ENCODE measurements at places on chromosomes 2 and 18.

DNA sequence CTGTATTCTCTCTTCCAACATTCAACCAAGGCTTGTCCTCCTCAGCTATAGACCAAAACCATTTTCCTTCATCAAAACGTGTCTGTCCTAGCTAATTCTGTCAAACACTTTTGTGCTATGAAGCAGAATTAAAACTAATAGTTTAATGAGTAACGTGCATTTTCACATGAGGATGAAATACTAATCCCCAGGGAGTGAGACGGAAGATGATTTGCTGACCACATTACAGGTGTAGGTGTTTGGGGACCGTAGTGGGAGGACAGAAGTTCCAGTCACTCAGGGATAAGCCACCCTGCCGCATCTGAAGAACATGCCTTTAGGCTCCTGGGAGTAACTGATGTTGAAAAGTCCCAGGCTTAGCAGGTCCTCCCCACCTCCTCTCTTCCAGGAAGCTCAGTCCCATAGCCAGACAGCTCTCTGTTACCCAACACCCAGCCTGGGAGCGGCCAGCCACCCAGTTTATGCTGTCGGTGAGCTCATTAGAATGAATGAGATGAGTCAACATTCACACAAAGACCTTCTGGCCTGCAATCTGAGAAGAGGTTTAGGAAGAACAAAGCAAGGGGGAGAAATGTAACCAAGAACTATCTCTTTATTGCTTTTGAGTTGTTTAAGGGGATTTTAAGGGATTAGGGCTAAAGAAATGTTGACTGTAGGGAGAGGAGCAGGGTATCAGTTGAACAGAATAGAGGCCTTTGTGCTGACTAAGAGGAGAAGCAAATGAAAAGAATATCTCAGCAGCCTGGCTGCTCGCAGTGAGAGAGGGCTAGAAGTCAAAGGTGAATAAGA, 122.5 kb downstream of the FOXI3 start:
- peak; percentile 97 for DNase-seq

DNA sequence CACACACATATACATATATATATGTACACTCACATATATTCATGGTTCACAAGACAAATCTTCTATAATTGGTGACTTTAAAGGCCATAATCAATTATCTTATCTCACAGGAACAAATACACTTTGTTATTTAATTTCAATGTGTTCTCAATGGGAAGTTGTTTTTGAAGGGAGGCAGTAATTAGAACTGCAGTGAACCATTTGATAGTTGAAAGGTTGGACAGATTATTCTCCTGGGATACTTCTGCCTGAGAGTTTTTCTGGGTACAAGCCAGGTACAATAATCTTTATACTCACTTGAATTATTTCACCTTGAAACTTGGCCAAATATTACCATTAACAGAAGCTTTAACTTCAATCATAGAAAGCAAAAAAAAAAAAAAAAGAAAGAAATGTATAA, 546.6 kb upstream of the LRRTM4 start:
- no peak for DNase-seq

DNA sequence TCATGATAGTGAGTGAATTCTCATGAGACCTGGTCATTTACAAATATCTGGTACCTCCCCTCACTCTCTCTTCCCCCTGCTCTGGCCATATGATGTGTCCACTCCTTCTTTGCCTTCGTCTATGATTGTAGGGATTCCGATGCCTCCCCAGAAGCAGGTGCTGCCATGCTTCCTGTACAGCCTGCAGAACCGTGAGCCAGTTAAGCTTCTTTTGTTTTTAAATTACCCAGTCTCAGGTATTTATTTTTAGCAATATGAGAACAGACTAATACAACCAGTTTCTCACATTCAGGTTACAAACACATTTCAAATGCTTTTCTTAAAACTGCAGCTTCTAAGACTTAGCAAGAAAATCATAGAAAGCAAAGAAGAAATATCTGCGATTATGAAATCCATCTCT, 321.2 kb upstream of the CDH7 start:
- DNase-seq = no peak

DNA sequence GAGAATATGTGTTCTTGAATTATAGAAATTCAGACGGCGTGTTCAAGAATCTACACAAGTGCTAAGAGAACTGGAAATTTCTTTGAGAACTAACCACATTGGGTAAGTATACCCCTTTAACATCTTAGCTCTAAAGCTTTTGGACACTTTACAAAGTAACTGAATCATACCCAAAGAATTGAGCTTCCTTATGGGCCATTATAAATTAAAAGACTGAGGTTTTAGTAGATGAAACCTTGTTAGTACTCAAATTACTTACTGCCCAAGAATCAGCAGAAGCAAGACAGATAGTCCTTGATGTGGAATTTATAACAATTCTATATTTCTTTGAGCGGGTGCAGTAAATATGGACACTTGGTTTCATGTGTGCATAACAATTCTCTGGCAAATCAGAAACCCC, 168.3 kb downstream of the PRPF40A start:
- no peak for DNase-seq

GRCh38 chr2:176852667-176853066, 359.9 kb upstream of the HNRNPA3 start:
- no peak for DNase-seq

DNA sequence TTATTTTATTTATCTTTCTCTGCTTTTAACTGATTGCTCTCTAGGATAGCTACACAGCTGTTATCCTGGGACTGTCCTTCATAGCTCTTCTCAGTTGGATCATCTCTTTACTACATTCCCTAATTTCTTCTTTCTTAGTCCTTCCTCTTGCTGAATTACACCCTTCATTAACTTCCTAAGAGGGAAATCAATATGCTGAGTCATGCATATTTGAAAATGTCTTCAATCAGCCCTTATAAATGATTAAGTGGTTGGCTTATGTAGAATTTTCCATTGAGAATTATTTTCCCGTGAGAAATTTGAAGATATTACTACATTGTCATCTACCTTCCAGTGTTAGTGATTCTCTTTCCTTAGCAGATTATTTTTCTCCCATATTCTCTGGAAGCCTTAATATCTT, 214.2 kb downstream of the SOCS6 start:
- no peak for DNase-seq

- peak; percentile 71 for DNase-seq
Observed at GRCh38 chr18:23618862-23619387, 32.6 kb upstream of the NPC1 start.

DNA sequence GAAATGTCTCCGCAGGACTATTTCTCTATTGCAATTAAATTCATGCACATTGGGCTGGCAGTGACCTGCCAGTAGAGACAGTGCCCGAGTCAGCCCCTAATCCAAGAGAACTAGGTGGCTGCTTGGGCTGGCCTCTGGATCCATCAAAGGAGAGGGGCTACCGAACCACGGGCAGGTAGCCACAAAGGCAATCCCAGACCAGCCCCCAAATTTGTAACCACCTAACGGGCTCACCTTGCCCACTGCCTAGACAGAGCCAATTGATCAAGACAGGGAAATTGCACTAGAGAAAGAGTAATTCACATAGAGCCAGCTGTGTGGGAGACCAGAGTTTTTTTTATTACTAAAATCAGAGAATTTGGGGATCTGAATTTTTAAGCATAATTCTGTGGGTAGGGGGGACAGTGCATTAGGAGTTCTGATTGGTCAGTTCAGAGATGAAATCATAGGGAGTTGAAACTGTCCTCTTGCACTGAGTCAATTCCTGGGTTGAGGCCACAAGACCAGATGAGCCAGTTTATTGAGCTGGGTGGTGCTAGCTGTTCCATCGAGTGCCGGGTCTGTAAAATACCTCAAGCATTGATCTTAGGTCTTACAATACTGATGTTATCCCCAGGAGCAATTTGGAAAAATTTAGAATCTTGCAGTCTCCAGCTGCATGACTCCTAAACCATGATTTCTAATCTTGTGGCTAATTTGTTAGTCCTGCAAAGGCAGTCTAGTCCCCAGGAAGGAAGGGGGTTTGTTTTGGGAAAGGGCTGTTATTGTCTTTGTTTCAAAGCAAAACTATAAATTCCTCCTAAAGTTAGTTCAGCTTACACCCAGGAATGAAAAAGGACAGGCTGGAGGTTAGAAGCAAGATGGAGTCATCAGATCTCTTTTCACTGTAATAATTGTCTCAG, 260.4 kb upstream of the SP5 start:
- DNase-seq = no peak

GRCh38 chr2:71306762-71307161, 24.8 kb upstream of the ZNF638 start:
- DNase-seq = no peak

GRCh38 chr2:135226961-135227360, 174.9 kb downstream of the RAB3GAP1 start:
- DNase-seq = no peak

DNA sequence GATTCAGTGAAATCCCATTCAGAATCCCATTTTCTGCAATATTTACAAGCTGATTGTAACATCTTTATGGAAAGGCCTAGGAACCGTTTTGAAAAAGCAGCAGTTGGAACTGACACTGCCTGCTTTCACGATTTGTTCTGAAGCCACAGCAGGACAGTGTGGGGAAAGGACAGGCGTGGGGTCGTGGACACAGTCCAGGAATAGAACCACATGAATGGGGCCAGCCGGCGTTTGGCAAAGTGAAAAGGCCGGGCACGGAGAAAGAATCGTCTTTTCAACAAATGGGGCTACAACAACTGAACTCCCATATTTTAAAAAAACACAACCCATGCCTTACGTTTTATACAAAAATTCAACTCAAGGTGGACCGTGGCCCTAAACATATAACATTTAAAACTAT, 69.8 kb downstream of the SLC66A2 start:
- no peak for DNase-seq

DNA sequence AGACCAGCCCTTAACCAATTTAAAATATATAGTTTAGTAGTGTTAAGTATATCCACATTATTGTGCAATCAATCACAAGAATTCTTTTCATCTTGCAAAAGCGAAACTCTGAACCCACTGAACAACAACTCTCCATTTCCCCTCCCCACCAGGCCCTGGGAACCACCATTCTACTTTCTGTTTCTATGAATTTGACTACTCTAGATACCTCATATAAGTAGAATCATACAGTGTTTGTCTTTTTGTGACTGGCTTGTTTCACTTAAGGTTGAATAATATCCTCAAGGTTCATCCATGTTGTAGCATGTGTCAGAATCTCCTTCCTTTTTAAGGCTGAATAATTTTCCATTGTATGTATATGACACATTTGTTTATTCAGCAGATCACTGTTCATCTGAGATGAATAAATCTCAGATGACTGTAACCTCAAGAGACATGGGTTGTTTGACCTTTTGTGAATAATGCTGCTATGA, 8.1 kb upstream of the SOS1 start:
- DNase-seq = no peak

DNA sequence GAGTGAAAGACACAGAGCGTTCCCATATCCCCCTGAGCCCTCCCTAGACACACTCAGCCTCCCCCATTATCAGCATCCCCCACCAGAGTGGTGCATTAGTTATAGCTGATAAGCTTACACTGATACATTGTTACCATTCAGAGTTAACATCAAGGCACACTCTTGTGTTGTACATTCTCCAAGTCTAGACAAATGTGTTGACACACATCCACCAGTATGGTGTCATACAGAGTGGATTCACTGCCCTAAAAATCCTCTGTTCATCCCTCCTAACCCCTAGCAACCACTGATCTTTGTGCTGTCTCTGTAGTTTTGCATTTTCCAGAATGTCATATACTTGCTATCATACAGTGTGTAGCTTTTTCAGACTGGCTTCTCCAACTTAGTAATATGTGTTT, 78.0 kb upstream of the RPL31 start:
- no peak for DNase-seq

DNA sequence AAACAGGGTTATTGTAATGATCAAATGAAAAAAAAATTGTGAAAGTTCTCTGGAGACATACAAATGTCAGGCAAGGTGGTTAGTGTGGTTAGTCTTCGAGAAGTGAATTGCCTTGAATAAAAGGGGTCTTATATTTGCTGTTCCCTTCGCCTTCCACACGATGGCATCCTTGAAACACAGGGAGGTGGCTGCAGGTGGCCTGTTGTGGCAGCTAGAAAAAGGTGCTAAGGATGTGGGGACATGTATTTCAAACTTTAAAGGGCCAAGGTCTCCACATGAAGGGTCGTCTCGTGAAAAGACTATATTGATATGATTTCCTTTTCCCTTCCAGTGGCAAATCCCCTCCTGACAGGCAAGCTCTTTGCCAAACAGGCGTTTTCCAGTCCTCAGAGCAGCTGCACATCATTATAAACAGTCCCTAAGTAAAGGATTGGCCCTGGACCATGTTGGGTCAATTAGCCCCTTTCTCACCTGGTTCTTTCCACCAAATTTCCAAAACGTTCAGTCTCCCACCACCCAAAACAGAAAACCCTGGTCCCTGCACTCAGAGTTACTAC, 68.5 kb downstream of the COPS8 start:
- peak; percentile 80 for DNase-seq

DNA sequence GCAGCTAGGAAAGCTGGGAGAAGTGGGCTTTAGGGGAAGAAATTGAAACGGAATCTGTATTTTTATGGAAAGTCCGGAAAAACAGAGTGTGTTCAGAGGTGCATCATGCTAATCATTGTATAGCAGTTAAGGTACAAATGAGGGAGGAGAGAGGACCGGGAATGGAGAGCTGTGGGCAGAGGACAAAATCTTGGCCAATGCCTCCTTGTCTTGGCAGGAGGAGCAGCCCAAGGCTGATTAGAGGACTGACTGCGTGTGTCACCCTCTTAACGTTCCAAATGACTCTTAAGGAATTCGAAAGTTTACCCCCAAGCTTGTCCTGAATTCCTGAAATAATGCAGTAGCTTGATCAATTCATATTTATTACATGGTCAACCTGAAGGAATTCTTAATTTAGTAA, 81.0 kb downstream of the ZNF236 start:
- DNase-seq = no peak

- no peak for DNase-seq
Observed at GRCh38 chr18:12093520-12094257, at the start of gene ANKRD62. TSS of gene ANKRD62 (plus strand) at chr18:12093843. CDS start at chr18:12094018, 175 bp downstream.

DNA sequence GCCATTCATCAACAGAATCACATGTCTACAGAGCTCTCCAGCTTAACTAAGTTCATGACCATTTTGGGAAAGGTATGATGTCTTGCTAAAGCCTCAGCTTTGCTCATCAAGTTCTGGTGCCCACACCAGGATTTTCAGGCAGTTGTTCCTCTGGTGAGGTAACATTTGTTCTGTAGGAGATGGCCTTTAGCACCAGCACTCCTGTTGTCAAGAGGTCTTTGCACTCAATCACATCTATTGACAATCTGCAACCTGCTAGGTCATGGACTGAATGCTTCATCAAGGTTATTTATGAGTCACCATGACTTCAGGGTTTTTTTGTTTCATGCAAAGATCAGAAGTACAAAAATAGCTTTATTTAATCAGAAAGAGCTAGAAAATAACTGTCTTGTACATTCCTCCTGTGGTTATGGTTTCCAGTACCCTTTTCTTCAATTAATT, 36.6 kb upstream of the VIT start:
- DNase-seq = no peak

Measured in islet precursor cell (in vitro differentiated cells).